ENCODE measurements at places on chromosomes 3 and 15.

DNA sequence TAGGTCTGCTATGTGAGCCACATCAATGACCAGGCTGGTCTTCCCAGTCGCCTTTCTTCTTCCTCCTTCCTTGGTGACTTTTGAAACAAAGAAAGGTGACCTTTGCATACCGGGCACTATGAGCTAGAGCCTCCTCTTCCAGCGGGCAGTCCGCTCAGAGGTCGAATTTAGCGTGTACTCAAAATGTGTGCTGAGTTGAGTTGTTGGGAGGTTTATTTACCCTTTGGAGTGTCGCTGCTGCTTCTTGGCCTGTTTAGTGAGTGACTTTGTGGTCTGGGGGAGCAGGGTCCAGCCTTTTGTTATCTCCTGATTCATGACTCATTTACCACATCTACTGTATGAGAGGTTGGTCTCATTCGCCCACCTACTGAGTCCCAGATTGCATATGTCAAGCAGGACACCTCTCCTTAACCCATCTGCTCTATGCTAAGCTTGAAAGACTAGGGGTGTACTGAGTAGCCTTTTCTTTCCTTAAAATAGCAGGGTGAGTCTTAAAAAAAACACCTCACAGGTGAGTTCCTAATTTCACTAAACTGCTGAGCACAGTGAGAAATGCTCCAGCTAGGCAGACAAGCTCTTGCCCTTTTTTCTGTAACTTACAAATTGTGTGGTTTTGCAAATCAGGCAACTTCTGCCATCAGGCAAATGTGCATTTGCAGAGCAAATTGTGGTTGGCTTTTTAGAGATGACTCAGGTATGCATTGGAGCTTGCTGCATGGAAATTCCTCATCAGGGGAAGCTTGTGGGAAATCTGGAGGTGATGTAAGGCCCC lies 3.2 kb upstream of the SIAH2 start:
- no peak for DNase-seq

- DNase-seq: peak; percentile 89
These were observed 47.8 kb upstream of the USP50 start for GRCh38 chr15:50594311-50594710.

DNA sequence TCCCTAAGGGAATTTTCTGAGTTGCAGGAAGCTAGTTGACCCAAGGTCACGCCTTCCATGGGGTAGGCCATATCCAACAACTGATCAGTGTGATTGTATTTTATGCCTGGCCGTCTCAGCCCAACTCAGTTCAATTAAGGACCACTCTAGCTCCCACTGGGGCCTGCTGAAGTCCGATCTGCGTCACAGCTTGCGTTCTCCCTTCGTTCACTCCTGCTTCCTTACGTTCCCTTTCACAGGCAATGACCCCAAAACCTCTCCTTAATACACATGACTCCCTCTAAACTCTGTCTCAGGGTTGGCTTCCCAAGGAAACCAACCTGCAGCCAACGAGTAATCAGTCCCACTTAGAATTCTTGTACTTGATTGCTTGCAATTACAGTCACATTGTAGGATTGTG lies 428.0 kb downstream of the RBMS3 start:
- no peak for DNase-seq

- DNase-seq: peak; percentile 76
These were observed at the start of gene ZBTB38 for GRCh38 chr3:141368062-141368924. TSS of gene ZBTB38 (plus strand) at chr3:141368504. CDS start at chr3:141442389, 73,885 bp downstream.

DNA sequence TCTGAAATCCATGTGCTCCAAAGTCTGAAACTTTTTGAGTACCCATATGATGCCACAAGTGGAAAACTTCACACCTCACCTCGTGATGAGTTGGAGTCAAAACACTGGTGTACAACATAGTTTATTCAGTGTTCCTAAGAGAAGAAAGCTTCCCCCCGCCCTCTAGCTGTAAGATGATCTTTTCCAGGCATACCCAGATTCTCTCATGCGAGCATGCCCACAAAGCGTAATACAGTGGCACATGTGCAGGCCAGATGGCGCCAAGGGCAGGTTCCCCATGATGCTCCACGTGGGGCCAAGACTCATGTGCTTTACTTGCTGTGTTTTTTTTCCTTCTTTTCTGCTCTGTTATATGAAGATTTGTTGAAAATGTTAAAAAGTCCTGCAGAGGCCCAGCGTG lies 104.9 kb upstream of the LRRFIP2 start:
- DNase-seq: no peak
